T follicular helper cell (primary cell): ENCODE measurements at places on chromosomes 3 and 15.

DNA sequence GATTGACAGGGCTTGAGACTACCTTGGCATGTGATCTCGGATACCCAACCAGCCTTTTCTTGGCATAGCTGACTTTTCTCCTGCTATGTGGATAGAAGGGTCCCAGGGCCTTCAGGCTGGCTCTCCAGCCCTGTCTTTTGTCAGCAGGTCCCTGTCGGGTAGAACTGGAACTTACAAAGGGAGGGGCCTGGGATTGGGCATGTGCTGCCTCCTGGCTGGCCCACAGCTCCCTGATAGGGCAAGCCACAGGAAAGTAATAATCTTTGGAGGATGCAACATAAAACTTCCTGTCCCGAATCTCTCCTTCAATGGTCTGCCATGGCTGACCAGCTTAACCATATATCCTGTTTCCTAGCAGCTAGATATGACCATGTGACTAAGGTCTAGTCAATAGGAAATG is 89.1 kb downstream of the ABHD5 start:
- DNase-seq = no peak

DNA sequence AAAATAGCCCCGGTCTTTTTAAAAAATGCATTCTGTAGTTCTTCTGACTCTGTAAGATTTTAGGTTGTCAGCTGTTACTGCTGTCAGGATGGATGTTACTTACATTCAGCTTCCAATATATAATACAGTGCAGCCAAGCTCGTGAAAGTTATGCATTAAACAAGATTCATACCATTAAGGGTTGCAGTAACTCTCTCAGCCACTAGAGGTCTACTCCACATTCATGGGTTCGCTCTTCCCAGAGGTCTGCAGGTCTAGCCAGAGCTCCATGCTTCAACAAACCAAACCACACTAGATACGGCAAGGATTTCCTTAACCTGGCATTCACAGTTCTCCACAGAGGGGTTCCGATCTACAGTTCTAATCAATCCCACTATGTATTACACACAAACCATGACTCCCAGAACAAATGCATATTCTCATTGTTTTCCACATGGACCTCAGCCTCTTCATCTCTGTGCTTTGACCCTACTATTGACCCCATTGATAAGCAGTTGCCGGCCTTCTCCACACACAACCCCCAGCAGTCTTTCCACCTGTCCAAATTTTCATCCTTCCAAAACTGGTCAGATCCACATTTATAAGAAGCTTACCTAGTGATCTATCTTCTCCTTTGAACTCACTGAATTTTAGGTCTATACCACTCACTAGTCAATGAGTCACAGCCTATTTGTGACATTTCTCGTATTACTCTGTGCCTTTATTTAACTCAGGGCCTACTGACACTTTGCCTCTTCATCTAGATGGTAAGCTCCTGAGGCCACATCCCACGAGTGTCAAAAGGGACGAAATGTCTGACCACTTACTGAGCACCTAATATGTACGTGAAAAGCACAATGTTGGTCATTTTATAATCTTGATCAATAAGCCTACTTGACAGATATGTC is 33.7 kb downstream of the RORA start:
- DNase-seq = no peak

- DNase-seq = no peak
Observed at GRCh38 chr3:127043041-127043641, 60.2 kb downstream of the PLXNA1 start.

GRCh38 chr3:185071287-185071800 is 81.5 kb downstream of the C3orf70 start:
- DNase-seq = no peak

DNA sequence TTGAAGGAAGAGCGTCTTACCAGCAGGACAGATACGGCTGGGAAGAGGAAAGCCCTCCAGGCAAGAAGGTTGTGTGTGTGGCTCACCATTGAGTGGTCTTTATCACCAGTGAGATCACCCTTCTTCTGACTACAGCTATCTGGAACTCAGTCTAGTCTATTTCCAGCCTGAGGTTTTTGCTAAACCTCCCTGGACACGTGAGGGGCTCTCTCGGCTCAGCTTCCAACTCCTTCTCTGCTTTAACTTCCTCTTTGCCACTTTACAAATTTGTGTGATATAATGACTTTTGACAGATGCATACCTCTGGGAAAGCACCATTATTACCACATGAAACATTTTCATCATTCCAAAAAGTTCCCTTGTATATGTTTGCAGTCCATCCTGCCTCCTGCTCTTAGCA is 15.3 kb upstream of the ROPN1 start:
- DNase-seq = no peak

- DNase-seq = no peak
Observed at GRCh38 chr3:54988302-54988837, 60.5 kb upstream of the LRTM1 start.

DNA sequence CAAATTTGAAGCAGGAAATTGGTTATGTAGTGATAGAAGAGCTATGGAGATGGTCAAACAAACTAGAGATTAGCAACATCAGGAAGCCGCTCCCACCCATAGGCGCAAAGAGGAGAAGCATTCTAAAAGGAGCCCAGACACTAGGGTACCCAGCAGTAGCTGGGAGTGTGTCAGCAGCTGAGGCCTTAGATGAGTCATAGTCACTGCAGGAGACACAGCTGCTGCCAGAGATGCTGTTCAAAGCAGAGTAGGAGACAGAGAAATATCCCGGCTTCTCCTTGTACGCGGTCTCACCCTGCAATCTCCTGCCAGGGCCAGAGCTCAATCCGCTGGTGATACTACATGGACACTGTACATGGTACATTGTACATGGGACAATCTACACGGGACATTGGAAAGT is 61.9 kb downstream of the VGLL3 start:
- no peak for DNase-seq

GRCh38 chr3:20701641-20702040 is 515.6 kb upstream of the SGO1 start:
- no peak for DNase-seq

DNA sequence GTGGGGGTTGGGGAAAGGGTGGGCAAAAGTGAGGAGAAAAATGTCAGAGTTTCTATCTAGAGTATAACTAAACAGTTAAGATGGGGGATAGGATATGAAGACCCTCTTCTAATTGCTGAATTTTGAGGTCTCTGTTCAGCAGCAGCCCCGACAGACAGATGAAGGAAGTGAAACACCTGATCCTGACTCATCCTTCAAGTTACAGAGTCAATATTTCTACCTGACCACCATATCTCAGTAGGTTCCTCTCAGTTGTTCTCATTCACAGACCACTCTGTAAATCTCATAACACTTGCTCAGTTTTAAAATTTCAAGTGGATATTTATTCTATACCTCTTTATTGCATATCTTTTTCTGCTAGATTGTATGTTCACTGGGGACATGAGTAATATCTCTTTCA is 69.5 kb downstream of the CCDC54 start:
- DNase-seq = no peak

DNA sequence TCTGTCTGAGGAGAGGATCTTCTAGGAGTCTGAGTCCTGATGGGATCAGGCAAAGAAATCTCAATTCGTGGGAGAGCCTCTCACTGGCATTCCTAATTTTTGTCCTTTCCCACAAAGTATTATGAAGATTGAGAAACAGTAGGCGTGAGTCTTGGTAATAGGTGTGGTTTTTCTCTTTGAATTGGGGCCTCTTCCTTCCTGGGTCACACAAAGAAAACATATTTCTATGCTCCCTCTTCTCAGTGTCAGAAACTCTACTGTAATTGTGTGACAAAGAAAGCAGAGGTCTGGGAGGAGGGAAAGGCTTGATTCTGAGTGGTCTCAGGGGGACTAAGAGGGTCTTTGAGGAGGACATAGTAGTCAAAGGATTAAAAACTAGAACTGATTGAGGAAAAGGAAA is 6.0 kb downstream of the GABRR3 start:
- DNase-seq = no peak

DNA sequence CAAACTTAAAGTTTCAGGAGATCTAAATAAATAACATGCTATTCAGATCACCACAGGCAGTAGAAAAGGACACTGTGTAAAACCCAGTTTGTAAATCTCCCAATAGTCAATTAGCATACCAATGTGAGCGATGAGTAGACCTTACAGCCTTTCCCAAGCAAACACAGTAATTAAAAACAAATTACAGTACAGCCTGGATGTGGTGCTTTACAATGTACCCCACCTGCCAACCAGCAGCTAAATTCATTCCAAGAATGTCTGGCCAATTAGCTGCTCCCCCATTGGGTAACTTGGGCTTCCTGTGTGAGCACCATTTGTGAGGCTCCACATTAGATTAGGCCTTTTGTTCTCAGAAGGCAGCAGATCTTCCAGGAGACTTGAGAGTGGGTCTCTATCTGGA is 635.0 kb downstream of the TBL1XR1 start:
- DNase-seq = no peak

GRCh38 chr3:172102883-172103310 is 63.5 kb downstream of the FNDC3B start:
- no peak for DNase-seq

- no peak for DNase-seq
Observed at GRCh38 chr3:166900866-166901577, 479.1 kb downstream of the ZBBX start.

GRCh38 chr3:65595222-65596028 is 443.3 kb downstream of the MAGI1 start:
- DNase-seq = no peak

DNA sequence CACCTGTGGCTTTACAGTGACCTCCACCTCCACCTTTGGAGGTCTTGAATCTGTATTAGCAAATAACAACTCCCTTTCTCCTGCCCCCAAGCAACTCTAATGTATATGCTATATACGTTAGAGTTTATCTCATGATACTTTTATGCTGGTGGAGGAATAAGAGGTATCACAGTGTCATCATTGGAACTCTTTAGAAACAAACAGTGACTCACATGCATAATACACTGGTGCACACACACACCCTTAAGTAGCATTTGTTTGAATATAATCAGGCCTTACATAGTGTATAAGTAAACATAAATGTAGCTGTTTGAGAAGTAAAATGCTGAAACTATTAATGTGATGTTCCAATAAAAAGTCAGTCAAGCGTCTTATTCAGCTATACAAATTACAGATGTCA is 280.2 kb upstream of the C2CD4B start:
- DNase-seq = no peak

DNA sequence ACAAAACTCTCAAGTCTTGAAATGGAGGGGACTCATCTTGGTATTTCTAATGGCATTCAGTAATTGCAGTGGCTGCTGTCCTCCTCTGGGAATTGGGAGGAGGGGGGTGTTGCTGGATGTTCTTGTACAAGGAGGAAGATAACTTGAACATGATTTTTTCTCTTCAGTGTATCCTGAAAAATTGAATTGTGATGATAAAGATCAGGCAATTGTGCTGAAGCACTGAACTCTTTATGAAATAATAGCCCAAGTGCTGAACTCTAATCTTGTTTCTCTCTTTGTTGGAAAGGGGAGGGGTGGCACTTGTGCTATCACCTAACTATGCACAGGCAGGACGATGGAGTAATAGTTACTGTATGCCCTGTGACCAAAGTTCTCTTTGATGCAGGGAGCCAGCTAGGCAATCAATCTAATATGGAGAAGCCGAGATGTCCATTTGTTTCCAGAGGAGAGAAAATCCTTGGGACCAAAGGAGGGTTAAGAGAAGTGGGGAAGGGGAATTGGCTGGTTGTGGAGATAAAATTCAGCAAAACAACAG is 68.1 kb upstream of the ATP2C1 start:
- DNase-seq = no peak

DNA sequence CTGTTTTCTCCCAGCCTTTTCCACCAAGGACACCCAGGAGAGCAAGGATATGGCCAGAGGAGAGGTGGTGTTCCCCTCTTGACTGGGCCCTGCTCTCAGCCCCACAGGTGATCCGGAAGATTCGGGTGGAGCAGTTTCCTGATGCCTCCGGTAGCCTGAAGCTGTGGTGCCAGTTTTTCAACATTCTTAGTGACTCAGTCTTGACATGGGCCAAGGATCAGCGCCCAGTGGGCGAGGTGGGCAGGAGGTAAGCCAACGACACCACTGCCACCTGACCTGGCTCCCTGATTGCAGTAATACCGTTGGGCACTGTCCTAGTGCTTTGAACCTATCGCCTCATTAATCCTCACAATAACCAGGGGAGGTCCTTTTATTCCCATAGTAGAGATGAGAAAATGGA is 25.3 kb upstream of the SLC28A1 start:
- no peak for DNase-seq

DNA sequence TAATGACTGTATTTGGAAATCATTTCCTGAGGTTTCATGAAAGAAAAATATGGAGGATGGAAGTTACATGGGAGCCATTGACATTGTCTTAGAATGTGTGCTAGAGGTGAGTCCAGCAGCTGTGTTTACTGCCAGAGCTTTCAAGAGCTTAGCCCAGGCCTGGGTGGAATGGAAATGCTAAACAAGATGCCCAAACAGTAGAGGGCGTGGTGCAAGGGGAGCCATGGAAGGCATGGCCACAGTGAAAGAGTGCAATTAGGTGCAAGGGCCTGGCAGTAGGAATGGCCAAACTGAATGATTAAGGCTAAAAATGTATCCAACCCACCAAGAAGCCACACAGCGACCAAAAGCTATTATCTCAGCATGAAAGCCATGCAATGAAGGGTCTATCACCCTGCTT is 257.7 kb upstream of the NR2F2 start:
- DNase-seq = no peak

GRCh38 chr15:70586241-70586640 is 177.1 kb downstream of the UACA start:
- no peak for DNase-seq

DNA sequence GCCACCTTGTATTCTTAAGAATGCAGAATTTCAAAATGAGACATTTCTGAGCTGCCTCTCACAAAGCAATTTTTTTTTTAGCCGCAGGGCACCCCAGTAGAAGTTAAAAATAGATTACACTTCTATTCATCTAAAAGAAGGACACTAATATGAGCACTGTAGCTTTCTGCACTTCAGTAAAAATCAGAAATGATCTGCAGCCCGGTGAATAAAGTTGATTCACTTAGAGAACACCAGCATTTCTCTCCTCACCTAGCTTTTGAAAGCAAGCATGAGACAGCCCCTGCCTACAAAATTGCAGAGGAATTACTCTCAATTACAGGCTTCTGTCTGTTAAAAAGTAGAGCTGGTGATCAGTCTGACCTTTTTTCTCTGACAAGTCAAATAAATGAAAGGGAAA is 1062.4 kb downstream of the FHIT start:
- DNase-seq = no peak

DNA sequence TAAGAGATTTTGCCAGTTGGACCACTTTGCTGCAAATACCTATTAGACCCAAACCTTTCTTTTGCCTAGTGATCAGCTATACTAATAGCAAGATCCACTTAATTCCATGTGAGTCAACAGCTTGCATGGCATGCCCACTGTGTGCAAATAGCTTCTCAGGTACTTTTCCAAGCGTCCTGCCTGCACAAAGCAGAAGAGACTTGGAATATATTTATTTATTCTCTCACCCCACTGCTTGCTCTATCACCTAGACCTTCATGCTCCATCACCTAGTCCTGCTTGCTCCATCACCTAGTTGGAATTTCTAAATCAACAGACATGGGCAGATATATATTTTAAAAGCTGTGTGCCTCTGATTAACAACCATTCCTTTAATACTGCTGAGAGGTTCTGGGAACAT is 47.6 kb downstream of the MBNL1 start:
- no peak for DNase-seq

- no peak for DNase-seq
Observed at GRCh38 chr15:28264166-28264565, 57.8 kb downstream of the HERC2 start.

GRCh38 chr3:37204314-37204713 is 29.9 kb upstream of the LRRFIP2 start:
- no peak for DNase-seq
